Effector memory CD4-positive, alpha-beta T cell (primary cell): ENCODE measurements at places on chromosomes 4 and X.

DNA sequence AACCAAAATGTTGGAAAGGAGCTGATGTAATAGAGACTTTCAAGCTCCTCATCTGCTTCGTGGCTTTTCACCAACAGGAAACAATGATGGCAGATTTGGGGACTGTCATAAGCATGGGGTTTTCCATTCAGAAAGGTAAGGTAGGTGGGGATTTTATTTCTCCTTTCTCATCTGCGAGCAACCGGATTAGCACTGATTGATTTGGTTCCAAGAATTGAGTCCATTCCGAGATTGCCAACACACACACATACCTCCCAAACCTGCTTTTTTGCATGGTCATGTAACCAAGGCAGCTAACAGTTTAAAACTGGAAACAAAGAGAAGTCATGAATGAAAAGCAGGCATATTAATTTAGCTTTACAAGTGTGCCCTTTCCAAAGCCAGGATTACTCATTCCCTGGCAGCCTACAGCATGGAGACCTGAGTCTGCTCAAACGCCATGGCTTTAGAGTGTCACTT is 63.0 kb upstream of the LNX1 start:
- DNase-seq, result no peak

GRCh38 chrX:122303761-122304160 is 880.3 kb upstream of the GRIA3 start:
- no peak for DNase-seq

DNA sequence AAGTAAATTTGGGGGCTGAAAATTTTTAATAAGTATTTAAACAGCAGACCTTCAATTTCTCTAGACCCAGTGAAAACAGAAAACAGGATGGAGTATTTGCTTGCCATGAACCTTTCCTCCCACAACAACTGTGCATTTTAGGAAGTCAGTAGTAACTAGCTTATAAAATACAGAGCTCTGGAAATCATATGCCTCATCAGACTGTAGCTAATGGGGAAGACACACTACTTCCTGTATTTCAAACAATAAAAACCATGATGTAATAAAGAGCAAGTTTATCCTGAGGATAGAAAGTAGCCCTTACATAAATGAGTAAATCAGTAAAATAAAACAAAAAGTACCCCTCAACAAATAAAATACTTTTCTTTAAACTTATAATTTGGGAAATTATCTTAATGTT is 280.1 kb upstream of the ZFP42 start:
- DNase-seq, result no peak

DNA sequence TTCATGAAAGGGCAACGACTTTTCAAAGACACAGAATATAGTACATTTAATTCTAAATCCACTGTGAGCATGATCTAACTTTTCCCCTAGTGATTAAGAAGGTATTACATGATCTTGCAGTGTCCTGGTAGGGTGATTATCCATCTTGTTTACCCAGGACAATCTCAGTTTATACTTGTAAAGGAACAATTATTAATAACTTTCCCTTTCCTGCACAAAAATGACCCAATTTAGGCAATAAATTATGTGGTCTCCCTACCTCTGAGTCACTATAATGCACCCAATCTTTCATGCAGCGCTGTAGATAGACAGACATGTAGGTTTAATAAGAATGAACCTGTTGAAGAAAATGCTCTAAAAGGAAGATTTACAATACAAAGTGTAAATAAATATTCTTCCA is 22.7 kb downstream of the UNC5C start:
- no peak for DNase-seq

GRCh38 chr4:186485561-186486062 is 69.8 kb downstream of the MTNR1A start:
- no peak for DNase-seq

GRCh38 chr4:73811841-73812240 is 24.6 kb upstream of the CXCL6 start:
- no peak for DNase-seq

DNA sequence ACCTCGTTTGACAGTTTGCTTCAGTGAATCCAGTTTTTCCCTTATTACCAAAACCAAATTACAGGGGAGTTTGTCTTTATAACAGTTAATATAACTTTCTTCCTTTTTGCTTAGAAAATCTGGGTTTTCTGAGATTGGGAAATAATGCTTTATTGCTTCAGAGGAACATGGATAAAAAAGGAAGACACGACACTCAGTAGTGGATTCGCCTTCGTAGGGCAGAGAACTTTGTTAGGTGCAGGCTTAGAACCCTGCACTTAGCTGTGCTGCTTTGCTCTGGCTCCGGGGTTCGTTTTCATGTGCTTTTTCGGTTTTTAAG is 188.2 kb downstream of the SOWAHB start:
- no peak for DNase-seq

DNA sequence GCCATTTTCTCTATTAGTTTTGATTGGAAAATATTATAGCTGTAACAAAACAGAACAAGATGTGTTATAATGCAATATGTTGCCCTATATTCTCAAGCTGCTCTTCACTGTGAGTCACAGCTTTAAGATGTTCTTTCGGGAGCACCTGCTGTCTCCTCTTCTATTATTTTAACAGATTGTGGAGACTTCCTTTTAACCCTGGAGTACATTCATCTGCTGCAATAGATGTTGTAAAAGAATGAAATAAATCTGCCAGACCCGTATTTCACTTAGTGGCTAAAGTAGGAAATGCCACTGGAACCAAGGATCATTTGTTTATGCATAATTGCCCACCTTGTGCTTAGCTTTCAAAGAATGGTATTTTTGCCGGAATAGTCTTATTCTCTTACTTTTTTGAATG is 11.1 kb downstream of the LSM6 start:
- DNase-seq, result no peak

DNA sequence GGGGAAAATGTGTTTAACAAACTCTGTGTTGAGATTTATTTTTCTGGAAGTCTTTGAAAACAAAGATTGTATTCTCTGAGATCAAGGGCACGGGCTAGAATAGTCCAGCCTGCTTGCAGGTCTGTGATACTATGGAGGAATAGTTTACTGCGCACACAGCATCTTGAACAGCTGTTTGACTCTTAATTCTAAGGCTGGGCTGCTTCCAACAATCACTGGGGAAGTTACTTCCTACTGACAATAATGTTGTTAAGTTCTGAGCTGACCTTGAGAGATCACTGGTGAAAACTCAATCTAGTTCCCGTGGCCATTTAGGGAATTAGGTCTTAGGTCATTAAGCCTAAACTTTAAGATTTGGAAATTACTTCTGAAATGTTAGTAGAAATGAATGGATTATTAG is 416.1 kb upstream of the FTHL17 start:
- no peak for DNase-seq

GRCh38 chr4:65624651-65625050 is 45.6 kb downstream of the EPHA5 start:
- no peak for DNase-seq

DNA sequence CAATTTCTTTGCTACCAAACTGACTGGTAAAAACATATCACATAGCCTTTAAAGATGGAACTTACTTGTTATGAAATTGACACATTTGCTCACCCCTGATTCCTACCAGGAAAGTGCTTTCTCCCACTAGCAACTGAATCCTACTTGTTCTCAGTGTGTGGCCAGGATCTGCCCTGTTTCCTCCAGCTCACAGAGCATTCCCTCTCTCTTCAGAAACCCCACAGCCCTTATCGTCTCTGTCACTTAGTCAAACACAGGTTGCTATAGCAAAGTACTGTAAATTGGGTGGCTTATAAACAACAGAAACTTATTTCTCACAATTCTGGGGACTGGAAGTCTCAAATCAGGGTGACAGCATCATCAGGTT is 265.2 kb upstream of the BOD1L1 start:
- no peak for DNase-seq

DNA sequence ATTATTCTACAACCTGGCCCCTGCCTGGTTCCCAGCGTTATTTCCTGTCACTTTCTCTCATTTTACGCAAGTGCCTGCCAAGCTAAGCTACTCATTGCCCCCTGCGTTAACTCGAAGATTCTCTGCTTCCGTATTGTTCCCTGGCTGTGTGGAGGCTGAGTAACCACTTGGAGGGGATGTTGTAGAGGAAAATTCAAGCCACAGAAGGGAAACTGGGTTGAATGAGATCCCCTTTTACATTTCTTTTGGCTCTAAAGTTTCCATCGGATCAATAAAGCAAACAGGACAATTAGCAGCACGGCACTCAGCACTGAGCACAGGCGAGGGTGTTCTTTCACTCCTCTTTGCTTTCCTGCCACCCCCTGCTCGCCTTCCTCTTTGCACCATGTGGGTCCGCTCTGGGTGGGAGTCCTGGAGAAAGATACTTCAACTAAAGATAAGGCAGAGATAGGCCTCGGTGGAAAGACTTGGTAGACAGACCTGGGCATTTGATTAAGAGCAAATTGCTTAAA is 4.2 kb upstream of the TMSB4X start:
- peak; percentile 47 for DNase-seq

GRCh38 chr4:156829201-156829873 is 142.3 kb downstream of the PDGFC start:
- no peak for DNase-seq

DNA sequence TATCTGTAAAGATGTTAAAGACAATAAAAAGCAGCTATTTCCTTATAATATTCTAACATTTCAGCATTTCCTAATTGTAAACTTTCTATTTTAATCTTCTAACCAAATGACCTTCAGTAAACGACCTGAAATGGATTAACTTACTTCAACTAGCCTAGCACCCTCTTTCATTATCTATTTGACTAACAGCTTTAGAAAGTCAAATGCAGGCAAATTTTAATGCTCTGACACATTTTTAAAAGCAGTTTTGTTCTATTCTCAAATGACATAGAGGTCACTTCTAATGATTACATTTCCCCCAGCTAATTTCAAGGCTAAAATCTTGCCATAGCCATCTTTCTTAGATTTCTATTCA is 41.9 kb downstream of the SLC7A11 start:
- DNase-seq, result no peak

GRCh38 chrX:111645607-111646006 is 35.4 kb upstream of the ALG13 start:
- no peak for DNase-seq

GRCh38 chrX:131063613-131064012 is 5.5 kb downstream of the ARHGAP36 start:
- DNase-seq, result no peak

DNA sequence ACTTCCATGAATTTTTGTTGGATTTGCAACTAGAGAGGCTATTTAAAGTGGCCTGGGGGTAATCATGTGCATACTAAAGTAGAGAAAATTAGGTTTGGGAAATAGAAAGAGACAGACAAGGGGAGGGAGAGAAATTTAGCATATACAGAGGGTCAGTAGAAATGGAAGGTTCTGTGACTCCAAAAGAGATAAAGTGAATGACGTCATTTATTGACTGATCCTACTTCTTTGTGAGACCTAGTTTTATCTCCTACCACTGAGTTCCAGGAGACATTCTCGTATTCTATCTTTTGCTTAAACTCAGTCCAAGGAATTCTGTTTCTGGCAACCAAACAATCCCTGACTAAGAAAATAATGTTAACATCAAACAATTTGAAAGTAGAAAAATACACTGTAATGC is 42.4 kb upstream of the FREM3 start:
- DNase-seq, result no peak

- DNase-seq, result no peak
These were observed 2.9 kb downstream of the AR start for GRCh38 chrX:67546496-67547423.

- DNase-seq, result no peak
These were observed 393.8 kb upstream of the CNKSR2 start for GRCh38 chrX:20980426-20980825.

DNA sequence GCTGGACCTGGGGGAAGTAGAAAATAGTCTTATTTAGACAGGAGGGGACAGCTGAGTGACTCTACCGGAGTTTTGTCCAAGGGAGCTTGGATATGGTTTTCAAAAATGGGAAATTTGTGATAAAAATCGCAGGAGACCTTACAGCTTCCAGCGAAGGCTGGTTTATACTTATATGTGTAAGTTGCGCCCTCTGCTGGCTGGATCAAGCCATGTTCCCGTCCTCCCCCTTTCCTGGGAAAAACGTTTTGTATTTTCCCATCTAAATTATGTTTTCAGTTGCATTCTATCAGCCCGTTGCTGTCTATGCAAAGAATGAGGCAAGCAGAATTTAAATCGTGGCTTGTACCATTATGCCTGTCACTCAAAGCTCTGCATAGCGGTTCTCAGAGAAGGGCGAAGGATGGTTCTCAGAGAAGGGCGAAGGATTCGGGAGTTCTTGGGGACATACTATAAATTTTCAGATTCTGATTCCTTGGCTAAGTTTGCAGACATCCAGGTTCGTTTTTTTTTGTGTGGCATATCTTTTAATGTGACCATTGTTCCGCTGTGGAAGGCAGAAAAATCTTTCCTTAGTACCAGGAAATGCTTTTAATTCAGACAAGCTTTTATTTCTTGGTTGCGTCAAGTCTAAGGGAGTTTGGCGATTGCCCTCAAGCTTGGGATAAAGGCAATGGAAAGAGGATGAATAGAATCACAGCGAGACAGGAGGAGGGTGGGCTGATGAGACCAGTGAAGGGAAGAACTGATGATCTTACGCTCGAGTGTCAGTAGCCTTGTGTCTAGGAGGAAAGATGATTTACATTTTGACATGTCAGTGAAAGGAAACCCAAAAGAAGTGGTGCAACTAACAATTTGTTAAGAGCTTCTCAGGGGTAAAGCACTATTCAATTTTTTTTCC is 128.5 kb upstream of the ARX start:
- no peak for DNase-seq

GRCh38 chr4:80173841-80174240 is 23.5 kb upstream of the PRDM8 start:
- DNase-seq, result no peak

- DNase-seq, result no peak
These were observed 130.4 kb upstream of the FRMPD4 start for GRCh38 chrX:12007881-12008280.

DNA sequence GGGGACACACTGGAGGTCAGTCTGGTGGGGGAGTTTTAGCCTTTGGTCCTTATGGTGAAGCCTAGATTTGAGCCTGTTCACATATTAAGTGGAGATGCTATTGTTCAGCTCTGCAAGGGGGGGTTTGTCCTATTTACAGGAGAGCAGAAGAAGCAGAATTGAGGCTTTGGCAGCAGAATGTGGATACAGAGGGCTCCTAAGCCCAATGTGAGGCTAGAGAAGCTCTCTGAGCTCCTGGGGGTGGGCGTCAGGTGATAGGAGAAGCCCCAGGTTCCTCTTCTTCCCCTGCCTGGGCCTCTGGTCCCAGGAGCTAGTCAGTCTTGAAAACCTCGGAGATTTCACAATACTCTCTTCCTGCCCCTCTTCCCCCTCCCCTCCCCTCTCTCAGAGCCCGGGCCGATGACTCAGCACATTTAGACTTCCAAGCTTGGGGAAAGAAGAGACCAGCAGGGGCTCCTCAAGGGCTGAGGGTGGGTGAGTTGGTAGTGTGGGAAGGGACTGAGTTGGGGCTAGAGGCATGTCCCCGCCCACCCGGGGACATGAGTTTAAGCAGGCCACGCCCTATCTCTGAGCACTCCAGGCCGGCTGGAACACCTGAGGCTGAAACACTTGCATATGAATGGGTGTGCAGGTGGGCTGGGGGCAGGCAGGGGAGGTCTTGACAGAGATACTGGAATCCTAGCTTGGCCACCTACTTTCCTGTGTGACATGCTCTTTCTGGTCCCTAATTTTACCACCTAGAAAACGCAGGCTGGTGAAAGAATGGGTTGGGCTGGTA is 3.4 kb downstream of the TFE3 start:
- DNase-seq, result peak; percentile 36
